ENCODE measurements at places on chromosomes 11 and 22.

DNA sequence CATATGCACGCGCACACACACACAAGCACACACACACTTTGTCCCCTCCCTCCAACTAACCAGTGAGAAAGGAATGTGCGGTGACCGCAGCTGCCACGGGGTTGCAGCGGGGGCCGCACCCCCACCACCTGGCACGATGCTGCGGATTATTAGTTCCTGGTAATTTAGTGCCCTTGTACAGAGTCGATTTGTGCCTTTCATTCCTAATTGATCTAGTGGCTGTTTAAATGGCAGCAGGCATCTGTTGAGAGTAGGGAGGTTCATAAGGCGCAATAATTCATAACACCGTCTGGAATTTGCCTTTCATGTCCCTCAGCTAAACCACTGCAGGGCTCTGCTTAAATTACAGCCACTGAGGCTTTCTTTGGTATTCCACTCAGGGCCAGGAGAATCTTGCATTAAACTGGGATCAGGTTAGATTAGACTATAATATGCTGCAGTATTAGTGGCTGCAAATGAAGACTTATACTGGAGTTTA, 113.7 kb downstream of the FEZ1 start:
- DNase-seq, result no peak

- no peak for DNase-seq
These were observed 193.3 kb downstream of the TRPC6 start for GRCh38 chr11:101390539-101390938.

- DNase-seq, result no peak
These were observed 75.2 kb downstream of the WNT11 start for GRCh38 chr11:76131142-76131541.

GRCh38 chr11:36885154-36885553, 287.1 kb upstream of the RAG2 start:
- no peak for DNase-seq

GRCh38 chr22:42301077-42301741, 30.8 kb upstream of the TCF20 start:
- no peak for DNase-seq

DNA sequence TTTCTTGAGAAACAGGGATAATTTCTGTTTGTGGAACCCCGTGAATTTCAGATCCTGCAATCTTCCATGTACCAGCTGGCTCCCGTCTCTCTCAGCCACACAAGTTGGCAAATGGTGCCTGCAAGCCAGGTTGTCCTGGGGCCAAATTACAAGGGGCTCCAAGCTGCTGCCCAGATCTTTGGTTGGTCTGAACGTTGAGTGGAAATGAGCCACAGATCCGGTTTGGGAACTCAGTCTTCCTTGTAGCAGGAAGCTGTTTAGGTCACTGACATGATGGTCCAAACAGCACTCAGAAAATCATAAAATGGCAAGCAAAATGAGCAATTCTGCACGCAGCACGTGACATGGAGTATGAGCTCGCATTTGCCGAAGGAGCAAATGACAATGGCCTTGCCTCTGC, 1496.4 kb downstream of the TBC1D22A start:
- no peak for DNase-seq

Measured in stimulated activated CD4-positive, alpha-beta T cell treated with anti-CD3 and anti-CD28 coated beads, Interleukin-2, amount 100 ng/mL, for 48 hours (primary cell).